ENCODE measurements at places on chromosomes 3 and 15.

DNA sequence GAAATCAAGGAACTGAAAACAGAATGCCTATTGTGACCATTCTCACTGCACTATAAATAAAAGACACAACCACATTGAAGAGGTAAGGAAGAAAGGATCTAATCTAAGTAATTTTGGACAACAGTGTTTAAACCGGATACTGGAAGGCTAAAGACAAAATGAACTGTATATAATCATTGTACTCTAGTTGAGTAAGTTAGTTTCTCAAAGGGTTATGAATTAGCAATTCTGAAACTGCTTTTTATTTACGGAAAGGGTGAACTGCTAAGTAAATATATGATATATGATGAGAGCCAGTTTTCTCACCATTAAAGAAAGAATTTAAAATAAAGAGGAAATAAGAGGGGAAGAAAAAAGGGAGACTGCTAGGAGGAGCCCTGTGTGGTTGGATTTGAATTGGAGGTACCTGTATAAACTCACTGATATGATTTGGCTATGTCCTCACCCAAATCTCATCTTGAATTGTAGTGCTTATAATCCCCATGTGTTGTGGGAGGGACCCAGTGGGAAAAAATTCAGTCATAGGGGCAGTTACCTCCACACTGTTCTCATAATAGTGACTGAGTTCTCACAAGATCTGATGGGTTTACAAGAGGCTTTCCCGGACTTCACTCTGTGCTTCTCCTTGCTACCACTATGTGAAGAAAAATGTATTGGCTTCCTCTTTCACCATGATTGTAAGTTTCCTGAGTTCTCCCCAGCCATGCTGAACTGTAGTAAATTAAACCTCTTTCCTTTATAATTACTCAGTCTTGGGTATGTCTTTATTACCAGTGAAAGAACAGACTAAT lies 607.7 kb downstream of the PYDC2 start:
- no peak for DNase-seq

DNA sequence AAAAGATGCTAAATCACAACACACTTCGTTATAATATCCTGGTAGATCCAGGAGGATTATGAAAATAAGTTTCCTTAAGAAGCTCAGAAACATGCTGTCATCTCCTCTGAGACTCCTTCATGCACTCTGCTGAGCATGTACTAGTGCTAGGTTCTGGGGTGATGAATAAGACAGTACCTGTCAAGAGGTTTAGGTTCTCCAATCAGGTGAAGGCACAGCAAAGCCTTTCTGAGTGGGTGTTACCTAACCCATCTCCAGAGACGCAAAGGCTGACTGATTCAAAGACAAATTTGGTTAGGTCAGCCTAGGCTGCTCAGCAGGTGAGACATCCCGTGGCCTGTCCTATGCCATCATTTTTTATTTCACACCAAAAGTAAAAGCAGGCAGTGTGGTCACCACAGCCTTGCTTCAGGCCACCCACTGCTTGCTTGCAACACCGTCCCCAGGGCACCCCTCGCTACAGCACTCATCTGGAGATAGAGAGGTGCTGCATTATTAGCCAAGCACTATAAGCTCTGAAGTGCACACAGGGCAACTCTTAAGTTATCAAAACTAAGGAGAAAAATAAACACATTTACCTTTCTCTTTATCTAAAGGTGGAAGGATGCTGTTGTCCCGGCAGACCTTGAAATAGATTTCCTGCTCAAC lies 117.2 kb downstream of the TJP1 start:
- no peak for DNase-seq

- DNase-seq, result no peak
These were observed 10.6 kb downstream of the RAB6B start for GRCh38 chr3:133884887-133885711.

GRCh38 chr3:28743271-28743670 lies 394.6 kb upstream of the AZI2 start:
- DNase-seq, result no peak

- DNase-seq, result no peak
These were observed 28.3 kb downstream of the SRP14 start for GRCh38 chr15:40010686-40011085.

DNA sequence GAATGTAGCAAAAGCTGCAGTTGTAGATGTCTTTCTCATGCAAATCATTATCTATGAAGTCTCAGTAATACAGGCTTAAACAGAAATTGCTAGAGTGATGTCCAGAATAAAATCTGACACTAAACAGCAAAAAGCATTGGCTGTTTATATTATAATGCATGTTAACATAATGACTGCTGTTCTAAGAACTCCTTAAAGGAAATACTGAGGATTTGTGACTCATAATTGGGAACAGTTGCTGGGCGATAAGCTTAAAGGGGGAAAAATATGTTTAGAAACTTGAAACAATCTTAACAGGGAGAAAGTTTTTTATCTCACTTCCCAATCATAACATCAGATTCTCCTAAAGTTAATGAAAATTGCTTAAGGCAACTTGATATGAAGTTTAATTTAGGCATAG lies 17.5 kb downstream of the TIPARP start:
- DNase-seq, result no peak

GRCh38 chr15:74293021-74293810 lies 57.1 kb downstream of the CCDC33 start:
- DNase-seq, result no peak

DNA sequence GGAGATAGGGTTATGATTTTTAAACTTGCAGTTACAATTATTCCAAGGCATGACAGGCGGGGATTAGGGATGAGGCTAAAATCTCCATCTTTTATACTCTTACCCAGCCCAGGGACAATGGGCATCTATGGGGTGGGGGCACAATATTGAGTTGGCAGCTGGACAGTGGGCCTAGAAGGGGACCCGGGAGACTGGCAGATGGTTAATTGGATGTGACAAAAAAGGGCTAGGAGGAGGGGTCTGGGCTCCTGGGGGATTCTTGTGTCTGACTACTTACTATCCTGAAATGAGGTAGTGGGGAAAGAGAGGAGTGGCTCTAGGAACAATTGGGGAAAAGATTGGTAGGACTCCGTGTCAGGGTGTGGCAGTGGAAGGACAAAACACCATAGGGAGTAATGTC lies 53.0 kb upstream of the ROPN1 start:
- DNase-seq, result no peak

DNA sequence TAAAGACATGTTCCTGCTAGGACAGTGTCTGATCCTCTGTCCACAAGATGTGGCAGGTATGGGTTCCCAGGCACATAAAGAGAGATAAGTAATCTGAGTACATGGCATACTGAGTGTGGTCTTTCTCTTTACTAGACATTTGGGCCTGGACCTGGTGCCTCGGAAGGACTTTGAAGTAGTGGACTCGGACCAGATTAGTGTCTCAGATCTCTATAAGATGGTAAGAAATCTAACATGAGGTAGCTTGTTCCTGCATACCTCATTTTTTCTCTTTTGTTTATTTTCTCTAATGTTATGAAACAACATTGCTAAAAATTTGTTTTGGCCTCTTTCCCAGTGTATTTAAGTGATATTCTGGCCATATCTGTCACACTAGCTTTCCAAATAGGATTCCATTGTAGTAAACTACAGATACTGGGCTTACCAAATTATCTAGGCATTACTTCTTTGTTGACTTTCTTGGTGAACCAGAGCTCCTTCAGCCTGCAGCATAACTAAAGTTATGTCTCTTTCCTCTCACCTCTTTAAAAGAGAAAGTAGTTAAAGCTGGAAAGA lies 309.8 kb upstream of the MANF start:
- no peak for DNase-seq

GRCh38 chr3:137669519-137670060 lies 94.5 kb upstream of the SOX14 start:
- DNase-seq, result no peak

DNA sequence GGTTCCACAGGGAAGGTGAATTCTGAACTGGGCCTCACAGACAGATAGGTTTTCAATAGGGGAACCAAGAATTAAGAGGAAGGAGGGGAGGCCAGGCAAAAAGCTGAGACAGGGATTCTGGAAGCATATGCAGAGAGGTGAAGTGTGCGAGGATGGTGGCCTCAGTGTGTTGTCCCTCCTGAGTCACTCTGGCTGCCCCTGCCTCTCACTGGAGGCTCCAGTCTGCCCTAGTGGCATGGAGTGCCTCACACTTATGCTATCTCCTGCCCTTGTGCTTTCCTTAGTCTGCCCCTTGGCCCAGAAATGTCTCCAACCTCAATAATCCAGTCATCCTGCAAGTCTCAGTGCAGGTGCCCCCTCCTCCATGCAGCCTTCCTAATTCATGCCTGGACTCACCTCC lies 32.2 kb upstream of the RBP1 start:
- DNase-seq, result no peak

DNA sequence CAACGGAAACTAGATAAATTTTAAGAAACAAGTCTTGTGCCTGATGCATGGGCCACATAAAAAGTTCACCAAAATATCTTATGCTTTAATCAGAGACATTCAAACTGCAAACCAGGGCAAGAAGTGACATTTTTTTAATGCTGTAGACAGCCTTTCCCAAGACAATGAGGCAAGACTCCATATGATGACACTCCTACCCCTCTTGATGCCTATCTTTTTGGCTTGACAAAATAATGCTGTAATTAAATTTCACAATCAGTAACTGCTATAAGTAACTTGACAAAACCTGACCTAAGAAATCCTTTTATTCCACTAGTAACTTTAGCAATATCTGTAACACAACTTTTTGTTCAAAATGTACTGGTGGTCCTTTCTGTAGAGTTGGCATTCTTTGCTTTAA lies 48.7 kb downstream of the ECT2 start:
- no peak for DNase-seq

DNA sequence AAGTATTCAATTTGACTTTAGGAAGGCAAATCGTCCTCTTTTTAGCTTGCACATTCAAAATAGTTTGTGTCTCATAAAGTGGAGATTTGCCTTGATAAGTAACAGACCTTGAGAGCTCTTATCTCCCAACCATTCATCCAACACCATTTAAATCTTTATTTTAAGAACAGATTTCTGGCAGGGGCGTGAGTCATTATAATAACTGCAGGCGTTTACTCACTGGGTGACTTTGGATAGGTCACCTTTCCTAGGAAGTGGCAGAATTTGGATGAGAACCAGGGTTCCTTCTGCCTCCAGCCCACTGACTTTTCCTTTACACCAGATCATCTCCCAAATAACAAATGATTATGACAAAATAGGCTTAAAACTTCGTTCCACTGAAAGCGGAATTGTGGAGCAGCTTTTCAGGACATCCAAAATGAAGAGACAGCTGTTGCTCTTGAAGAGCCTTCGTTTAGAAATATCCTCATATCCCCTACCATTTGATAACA lies 5.0 kb downstream of the LMCD1 start:
- no peak for DNase-seq

DNA sequence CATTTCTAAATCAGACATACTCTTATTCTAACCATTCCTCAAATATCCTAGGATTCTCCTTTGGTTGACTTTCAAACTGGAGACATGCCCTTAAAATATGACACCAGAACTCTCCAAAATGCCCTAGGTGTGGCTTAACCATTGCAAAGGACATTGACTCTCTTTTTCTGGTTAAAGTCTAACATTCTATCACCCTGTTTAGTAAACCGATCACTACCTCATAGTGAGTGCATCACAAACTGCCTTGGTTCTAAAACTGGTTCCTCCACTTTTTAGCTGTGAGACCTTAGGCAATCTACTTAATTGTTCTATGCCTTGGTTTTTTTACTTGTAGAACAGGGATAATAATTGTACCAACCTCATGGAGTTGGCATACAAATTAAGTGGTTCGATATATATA lies 224.3 kb downstream of the CDIN1 start:
- DNase-seq, result no peak

DNA sequence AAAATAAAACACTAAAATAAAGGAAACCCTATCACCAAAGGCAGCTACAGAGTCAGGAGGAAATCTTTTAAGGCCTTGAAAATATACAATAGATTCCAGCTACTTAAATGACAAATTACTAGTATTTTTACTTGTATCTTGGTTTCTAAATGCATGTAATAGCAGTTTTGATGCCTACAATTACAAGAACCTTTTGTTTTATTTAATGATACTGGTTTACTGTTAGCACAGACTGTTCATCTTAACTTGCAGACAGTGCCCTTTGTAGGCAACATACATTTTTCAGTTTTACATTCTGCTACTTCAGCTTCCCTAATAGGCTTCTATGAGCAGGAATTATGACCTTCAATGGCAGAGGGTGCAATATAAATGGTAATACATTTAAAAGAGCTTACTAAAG lies 54.1 kb downstream of the ZNF280D start:
- DNase-seq, result no peak

DNA sequence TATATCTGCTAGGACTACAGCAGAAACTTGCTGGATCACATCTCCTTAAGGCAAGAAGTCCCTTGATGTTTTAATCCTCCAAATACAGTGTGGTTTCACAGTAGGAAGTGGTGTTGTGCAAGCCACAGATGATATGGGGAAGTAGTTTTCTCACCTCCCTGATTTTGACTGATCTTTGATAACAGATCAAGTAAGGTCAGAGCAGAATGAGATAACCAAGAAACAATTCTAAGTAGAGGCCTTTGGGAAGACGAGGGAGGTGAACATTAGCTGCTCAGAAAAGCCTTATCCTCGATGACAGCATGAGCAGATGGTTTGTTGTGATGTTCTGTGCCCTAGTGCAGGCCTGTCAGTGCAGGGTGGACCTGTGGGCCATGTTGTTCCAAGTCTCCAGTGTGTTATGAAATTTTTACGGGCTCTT lies 61.3 kb downstream of the RIOX2 start:
- DNase-seq, result no peak

GRCh38 chr3:128076483-128077201 lies 24.4 kb downstream of the SEC61A1 start:
- no peak for DNase-seq

DNA sequence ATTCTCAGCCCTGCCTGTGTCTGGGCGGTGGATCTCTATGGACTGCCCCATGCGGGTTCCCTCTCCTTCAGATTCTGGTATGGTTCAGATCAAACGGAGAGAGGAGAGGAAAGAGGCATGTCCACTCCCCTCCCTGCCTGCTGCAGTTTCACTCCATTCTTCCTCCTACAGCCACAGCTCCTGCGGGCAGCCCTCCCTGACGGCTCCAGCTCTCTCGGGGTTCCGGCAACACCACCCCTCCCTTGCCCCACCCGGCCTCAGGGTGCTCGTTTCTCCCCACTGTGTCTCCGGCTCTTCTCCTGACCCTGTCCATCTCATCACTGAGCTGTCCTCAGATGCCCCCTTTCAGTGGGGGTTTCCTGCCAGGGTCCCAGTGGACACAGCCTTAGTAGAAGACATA lies 13.9 kb downstream of the TRH start:
- no peak for DNase-seq

GRCh38 chr3:30551266-30551665 lies 55.1 kb upstream of the TGFBR2 start:
- no peak for DNase-seq

DNA sequence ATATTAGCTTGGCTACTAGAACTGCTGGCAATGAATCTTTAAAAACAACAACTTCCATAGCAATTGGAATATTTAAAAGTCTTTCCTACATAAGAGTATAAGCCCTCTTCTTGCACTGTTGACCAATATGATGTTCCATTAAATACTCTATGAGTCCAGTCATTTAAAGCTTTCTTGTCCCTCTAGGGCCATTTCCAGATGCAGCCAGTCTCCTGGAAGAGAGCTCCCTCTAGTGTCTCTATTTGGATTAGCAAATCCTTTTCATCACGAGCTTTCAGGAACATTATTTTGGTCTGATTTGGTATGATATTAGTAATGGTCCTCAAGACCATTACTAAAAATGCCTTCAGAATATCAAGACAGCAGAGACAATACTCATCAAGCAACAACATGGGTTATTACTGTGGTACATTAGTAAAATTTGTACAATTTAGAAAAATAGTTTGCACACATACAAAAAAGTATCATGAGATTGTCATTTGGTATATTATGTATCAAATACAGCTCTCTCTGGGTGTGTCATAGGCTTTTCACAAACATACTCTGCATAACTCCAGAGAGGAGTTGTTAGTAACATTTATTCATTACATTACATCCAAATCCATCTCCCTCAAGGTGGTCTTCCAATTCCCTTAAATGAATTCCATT lies 101.3 kb downstream of the DPH6 start:
- DNase-seq, result no peak

Data from NCI-H1048 (cell line).